ENCODE measurements at places on chromosomes 16 and 17.
A peak's percentile ranks its signal among the peaks of the same experiment; 100 is the strongest.

GRCh38 chr16:88357317-88358022 lies 25.3 kb upstream of the ZNF469 start:
- DNase-seq = peak; percentile 52
- H3K27me3 ChIP-seq = peaks cover 9% of the 10 kb centered on the region
- no peak overlapping the region for H3K27ac ChIP-seq
- no peaks in the 10 kb centered on the region for H3K4me1 ChIP-seq
- H3K4me3 ChIP-seq = no peak overlapping the region

- H3K27me3 ChIP-seq = peaks cover 23% of the 10 kb centered on the region
- H3K4me1 ChIP-seq = no peaks in the 10 kb centered on the region
- no peak overlapping the region for H3K27ac ChIP-seq
- H3K4me3 ChIP-seq = no peak overlapping the region
- DNase-seq = peak; percentile 16
These were observed 6.4 kb upstream of the GGT6 start for GRCh38 chr17:4566785-4567184.

- H3K27me3 ChIP-seq = no peaks in the 10 kb centered on the region
- no peaks in the 10 kb centered on the region for H3K4me1 ChIP-seq
- H3K4me3 ChIP-seq = no peak overlapping the region
- no peaks in the 10 kb centered on the region for H3K36me3 ChIP-seq
These were observed 78.5 kb upstream of the CLEC3A start for GRCh38 chr16:77943801-77944200.

GRCh38 chr16:65769776-65770438 lies 596.6 kb upstream of the CDH5 start:
- no peak overlapping the region for H3K27ac ChIP-seq
- H3K4me3 ChIP-seq = no peak overlapping the region
- no peaks in the 10 kb centered on the region for H3K27me3 ChIP-seq
- DNase-seq = peak; percentile 85
- no peaks in the 10 kb centered on the region for H3K4me1 ChIP-seq

DNA sequence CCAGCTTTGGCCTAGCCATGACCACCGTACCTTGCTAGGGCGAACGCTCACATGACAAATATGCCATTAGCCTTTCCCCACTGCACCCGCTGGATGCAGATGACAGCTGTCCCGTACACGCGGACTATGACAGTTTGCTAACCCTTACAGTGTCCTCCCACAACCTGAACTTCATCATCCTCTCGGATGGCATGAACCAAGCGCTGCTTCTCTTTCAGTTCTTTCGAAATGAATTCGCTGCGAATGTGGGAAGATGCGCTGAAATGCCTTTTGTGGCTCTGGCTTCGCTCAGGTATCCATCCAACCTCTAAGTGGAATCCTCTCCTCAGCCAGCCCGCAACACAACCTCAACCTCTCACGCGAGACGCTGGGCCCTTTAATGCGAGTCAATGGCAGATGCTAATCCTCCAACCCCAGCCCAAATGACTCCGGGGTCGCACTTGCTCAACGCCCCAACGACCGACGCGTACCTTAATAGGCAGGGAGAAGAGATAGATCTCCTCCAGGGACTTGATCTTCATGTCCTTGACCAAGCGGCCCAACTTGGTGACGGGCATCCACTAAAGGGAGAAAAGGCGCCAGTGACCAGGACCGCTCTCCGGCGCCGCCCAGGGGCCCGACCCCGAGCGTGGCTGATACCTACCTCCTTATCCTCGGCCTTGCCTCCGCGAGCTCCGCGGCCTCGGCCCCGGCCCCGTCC lies 670 bp downstream of the RPS2 start:
- peak overlapping the region; percentile 96 for H3K27ac ChIP-seq
- peak overlapping the region; percentile 91 for H3K4me3 ChIP-seq
- peak; percentile 15 for DNase-seq
- no peaks in the 10 kb centered on the region for H3K27me3 ChIP-seq

All from astrocyte (in vitro differentiated cells and primary cell).